Naive B cell (primary cell): ENCODE measurements at places on chromosomes 11 and 22.

DNA sequence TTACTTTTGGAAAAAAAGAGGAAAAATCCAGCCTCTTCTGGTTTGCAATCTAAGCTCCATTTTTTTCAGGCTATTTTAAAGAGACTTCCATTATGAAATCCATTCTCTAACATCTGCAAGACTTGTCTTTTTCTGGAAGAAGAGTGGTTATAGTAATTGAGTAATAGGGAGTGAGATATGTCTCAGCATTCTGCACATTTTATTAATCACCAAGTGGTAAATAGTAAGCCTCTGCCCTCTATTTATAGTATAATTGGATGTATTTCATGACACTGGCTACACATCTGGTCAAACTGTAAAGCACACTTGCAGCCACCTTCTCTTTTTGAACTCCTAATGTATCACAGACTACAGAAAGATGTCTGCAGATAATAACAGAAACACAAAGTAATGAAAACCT is 391.1 kb downstream of the ETS1 start:
- DNase-seq: no peak

DNA sequence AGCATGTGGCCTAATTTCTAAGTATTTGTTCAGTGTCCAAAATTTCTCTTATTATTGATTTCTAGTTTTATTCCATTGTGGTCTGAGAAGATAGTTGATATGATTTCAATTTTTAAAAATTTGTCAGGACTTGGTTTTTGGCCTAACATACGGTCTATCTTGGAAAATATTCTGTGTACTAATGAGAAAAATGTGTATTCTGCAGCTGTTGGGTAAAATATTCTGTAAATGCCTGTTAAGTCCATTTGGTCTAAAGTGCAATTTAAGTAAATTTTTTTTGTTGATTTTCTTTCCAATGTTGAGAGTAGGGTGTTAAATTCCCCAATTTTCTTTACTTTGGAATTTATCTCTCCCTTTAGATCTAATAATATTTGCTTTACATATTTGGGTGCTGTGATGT is 78.3 kb downstream of the TECTA start:
- no peak for DNase-seq

DNA sequence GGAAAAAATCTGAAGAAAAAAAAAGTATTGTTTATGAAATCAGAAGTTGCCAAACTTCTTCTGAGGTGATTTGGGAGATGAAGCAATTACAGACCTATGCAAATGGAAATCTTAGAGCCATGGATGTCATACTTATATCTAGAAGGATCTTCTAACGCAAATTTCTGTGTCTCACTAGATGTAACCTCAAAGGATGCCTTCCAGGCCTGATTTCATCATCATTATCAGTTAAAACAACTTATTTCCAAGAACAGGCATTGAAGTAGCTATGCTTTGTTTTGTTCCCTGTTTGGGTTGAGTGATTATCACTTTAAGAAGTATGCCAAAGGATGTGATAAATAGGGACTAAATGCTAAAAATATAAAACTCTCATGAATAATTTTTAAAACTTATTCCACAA is 43.9 kb upstream of the ANGPTL5 start:
- no peak for DNase-seq

GRCh38 chr11:113417428-113417827 is 29.8 kb downstream of the ANKK1 start:
- no peak for DNase-seq

DNA sequence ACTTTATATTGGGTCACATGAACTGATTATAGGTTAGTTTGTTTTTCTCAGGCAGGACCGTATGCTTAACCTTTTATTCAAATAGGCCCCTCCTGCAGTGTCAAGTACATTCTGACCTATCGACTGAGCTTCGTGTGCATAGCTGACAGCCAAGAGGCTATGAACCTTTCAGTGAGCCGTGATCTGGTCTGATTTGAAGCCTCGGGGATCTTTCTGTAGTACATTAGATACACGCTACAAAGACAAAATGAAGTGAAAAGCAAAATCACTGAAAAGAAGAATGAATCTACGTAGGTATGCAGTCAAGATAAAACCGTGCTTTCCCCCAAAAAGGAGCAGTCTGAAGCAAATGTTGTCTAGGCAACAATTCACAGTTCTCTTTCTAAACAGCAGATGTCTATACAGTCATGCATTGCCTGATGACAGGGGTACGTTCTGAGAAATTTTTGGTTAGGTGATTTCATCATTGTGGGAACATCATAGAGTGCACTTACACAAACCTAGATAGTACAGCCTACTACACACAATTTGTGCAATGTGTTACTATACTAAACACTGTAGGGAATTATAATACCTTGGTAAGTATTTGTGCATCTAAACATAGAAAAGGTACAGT is 18.1 kb downstream of the JHY start:
- no peak for DNase-seq

DNA sequence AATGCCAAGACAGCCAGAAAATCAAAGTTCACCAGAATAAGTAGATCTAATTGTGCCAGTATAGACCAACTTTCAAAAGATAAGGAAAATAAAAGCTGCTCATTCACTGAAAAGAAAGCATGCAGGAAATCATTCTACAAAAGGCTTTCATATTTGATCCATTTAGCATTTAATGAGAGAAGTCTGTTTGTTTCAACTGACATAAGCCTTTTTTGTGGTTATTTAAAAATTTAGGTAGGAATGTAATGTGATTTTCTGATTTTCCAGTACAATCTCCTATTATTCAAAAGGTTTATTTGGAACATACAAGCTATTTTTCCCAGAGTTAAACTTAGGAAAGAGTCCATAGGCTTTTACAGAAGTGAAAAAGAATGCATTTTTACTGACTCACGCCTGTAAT is 92.7 kb downstream of the SBF2 start:
- DNase-seq: no peak

GRCh38 chr22:41526830-41527799 is 17.2 kb downstream of the POLR3H start:
- DNase-seq: peak; percentile 65

- DNase-seq: no peak
These were observed 96.1 kb downstream of the MICAL2 start for GRCh38 chr11:12206529-12206928.

GRCh38 chr11:24886880-24887619 is 390.2 kb downstream of the LUZP2 start:
- DNase-seq: no peak

DNA sequence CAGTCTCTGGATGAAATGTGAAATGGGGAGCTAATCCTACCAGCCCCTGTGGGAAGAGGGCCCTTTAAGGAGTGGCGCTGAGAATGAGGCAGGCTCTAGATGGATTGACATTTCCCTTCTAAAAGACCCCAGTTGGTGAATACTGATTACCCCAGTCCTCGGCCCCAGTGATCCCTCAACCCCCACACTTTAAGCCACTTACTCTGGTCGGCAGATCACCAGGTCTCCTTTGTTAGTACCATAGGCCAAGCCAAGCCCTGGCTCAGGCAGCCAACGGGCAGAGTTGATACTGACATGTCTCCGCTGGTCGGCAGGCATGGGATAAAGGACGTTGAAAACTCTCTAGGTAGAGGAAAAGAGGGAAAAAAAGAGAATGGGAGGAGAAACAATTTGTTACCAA is 26.1 kb upstream of the CHRM4 start:
- DNase-seq: no peak

DNA sequence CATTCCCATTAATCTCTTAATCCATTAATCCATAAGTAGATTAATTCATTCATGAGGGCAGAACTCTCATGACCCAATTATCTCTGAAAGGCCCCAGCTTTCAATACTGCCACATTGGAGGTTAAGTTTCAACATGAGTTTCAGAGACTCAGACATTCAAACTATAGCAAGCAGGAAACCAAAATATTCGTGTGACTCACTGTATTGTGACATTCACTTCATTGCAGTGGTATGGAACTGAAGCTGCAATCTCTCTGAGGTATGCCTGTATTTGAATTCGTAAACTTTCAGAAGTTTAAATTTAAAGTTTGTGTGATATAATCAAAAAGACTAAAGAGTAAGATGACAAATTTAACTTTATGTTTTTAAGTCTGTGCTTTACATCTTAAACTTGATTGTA is 2.9 kb upstream of the OR52J3 start:
- DNase-seq: no peak

GRCh38 chr11:9719566-9720289 is 55.9 kb downstream of the SWAP70 start:
- peak; percentile 58 for DNase-seq

DNA sequence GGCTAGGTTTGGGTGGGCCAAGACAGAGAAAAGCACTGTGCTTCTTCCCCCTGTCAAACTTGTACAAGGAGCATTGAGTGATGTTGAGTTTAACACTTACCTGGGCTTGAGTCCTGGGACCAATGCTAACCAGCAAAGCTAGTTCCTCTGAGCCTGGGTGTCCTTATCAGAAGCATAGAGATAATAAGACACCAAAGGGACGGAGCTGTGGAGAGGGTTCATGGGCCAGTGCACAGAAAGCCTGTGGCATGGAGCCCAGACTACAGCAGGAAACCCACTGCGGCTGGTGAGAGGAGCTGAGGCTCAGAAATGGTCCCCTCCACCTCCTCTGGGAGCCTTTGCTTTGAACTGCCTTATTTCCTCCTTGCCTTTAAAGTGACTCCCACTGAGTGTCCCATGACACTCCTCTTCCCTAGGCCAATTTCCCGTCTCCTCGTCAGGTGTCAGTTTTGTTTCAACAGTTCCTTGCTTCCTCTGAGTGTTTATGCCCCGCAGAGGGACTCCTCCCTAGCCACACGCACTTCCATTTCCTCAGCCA is 9.4 kb downstream of the SLCO2B1 start:
- DNase-seq: no peak
